ENCODE measurements at places on chromosomes 6 and 20.

- DNase-seq = no peak
Observed at GRCh38 chr6:41161851-41162552, 914 bp downstream of the TREM2 start.

GRCh38 chr20:34978092-34978744 is 22.6 kb downstream of the MYH7B start:
- no peak for DNase-seq

GRCh38 chr6:88914895-88915598 is 48.4 kb downstream of the RNGTT start:
- DNase-seq = no peak

GRCh38 chr6:43075670-43076463 is at the start of gene PTK7:
Gene PTK7 (plus strand): TSS chr6:43076314. CDS start chr6:43076489, 175 bp downstream.
- DNase-seq = peak; percentile 73

- no peak for DNase-seq
Observed at GRCh38 chr6:82084324-82084920, 163.1 kb downstream of the IBTK start.

GRCh38 chr20:41391587-41392001 is 25.0 kb upstream of the EMILIN3 start:
- no peak for DNase-seq

- no peak for DNase-seq
Observed at GRCh38 chr6:347951-348859, 43.3 kb upstream of the IRF4 start.

DNA sequence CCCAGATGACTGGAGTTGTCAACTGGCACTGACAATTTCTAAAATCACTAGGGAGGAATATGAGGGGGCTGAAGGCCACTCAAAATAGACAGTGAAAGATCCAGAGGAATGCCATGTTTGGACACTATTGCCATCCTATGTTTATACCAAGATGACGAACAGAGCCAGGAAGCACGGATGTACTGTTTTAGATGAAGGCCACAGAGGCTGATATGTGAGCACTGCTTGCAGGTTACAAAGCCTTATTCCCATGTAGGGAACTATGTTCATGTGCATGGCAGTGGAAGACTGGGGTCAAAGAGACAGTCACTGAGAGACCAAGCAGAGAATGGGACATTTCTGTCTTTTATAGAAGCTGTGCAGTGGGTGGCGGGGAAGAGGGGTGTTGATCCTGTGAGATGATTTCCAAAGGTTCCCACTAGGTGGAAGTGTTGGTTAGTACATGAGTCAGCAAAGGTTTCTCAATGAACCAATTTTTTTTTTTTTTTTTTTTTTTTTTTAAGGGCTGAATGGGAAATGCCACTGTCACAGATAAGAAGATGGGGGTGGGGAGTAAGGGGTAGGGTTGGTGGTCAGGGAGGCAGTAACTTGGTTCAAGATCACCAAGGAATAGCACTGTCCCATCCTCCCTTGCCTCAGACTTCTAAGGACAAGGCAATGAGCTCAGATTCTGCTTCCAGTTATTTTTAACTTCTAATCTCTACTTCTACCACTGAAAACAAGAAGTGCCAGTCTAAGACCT is 46.7 kb upstream of the MOCS1 start:
- peak; percentile 56 for DNase-seq

GRCh38 chr20:18009116-18009515 is 40.3 kb downstream of the MGME1 start:
- no peak for DNase-seq

- no peak for DNase-seq
Observed at GRCh38 chr6:6599468-6599873, 11.0 kb downstream of the LY86 start.

GRCh38 chr6:157879034-157879872 is 56.2 kb downstream of the SNX9 start:
- DNase-seq = no peak

DNA sequence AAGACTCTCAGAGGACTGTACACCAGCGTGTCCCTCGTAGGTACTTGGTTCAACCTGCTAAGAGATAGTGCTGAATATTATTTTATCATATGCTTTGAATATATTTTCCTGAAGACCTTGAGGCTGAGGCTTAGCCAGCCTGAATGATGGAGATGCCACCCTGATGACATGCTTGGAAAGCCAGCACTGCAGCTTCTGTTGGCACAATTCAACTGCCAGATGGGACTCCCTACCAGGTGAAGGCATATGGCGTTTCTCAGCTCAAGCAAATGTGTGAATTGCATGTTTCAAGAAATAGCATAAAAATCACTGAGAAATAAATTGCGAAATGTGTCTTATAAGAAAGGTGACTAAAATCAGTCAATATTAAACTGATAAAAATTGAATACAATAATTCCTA is 228.1 kb upstream of the CST7 start:
- DNase-seq = no peak

GRCh38 chr20:8994045-8994444 is 74.8 kb upstream of the PLCB4 start:
- DNase-seq = no peak

- no peak for DNase-seq
Observed at GRCh38 chr6:13527671-13528056, 40.3 kb upstream of the GFOD1 start.

DNA sequence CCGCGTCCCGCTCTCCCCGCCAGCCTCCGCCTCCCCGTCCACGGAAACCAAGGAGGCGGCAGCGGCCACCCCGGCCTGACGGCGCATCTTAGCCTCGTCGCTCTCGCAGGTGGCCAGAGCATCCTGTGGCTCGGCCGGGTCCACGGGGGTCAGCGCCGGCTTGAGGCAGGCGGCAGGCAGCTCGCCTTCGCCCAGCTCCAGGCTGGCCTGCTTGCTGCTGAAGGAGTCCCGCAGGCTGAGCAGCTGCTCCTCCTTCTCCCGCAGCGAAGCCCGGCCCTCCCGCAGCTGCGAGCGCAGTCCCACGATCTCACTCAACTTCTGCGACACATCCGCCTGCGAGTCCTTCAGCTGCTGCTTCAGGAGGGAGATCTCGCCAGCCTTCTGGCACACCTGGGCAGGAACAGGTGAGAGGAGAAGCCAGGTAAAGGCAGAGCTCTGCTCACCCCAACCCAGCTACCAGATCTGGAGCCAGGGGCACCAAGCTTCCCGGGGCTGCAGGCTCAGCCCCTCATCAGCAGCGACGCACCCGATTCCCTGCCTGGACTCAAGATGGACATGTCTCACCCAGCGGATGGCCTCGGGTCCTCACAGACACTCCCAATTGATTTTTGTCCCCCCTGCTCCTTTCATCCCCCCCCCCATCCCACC is 5.2 kb upstream of the FASTKD5 start:
- no peak for DNase-seq

DNA sequence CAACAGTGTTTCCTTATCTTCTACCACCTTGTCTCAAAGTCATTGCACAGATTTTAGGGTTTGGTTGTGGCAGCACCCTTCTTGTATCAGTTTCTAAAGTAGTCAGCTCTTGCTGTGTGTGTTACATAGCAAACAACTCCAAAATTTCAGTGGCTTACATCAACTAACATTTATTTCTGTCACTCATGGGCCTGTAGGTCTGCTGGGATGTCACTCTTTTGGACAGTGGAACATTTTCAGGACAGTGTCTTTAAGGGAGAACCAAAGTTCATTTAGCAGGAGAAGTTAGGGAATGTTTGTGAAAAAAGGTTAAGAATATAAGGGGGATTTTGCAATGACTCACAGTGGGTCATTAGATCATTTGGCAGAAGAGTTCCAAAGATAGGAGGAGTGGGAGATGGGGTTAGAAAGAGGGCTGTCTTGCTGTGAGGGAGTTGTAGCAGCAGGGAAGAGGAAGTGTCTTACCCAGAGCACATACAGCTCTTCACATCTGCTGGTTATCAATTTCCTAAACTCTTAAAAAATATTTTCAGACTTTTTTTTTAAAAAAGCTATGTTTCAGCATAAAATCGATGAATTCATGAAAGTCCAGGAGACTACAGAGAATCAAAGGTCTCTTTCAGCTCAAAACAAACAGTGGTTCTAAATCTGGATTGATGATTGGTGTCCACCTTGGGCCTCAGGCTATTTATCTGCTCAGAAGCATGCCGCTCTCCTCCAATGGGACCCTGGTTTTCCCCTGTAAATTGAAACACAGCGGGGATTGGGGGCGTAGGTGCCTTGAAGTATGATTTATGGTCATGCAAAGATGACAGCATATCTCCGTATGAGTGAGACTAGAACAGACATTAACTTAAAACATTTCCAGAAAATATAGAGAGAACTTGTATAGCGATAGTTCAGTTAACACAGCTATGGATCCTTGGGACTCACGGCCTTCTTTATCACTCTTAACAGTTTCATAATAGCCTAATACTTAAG is 117.3 kb downstream of the B3GAT2 start:
- DNase-seq = no peak

DNA sequence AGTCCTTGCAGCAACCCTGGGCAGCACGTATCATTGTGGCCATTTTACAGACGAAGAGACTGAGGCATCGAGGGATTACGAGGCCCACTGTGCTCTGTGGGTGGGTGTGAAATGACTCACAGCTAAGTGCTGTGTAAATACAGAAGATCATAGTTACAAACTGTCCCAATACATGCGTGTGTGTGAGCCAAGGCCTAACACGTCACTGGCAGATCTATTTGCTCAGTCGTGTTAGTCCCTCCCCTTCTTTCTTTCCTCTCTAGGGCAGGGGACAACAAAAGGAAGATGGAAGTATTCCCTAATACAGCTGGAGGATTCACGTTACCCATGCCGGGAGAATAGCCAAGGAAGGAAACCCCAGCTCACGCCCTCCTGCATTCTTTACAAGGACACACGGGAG is 175.9 kb downstream of the CDC5L start:
- no peak for DNase-seq

- DNase-seq = no peak
Observed at GRCh38 chr6:76862936-76863335, 600.4 kb downstream of the HTR1B start.

- DNase-seq = peak; percentile 78
Observed at GRCh38 chr20:57685146-57685758, 24.6 kb downstream of the PMEPA1 start.

DNA sequence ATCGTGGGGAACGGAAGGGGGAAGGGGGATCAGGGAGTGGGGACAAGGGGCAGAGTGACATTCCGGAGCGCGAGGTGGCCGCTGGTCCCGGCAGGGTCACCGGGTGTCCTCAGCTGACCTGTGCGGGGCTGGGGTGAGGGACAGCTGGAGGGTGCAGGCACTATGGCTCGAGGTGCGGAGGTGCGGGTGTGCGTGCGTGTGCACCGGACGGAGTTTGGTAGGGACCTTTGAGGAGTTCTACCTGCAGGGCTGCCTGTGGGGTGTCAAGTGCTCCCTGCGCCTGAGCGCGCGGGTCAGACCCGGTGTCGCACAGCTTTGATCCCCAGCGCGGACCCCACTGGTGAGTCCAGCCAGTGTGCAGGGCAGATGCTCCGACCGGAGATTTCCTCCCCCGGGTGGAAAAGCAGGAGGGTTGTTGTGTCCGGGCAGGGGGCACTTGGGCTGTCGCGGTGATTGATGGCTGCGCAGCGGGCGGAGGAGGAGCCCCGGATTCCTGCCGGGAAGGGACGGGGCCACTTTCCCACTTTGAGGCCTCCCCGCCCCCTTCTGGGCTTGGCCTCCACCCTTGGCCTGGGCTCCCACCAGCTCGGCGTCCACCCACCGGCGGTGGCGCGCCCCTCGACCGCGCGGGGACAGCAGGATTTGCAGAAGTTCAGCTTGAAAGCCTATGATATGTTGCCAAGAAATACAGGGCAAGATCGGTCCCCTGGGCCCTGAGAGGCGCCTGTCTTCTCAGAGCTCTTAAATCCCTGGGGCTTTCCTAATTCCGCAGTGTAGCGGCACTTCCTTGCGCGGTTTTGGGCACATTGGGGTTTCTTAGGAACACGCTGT is 658 bp downstream of the RIN2 start:
- DNase-seq = no peak

GRCh38 chr6:33817489-33817888 is 13.7 kb upstream of the MLN start:
- no peak for DNase-seq

GRCh38 chr6:72149715-72150114 is 263.4 kb downstream of the RIMS1 start:
- DNase-seq = no peak

DNA sequence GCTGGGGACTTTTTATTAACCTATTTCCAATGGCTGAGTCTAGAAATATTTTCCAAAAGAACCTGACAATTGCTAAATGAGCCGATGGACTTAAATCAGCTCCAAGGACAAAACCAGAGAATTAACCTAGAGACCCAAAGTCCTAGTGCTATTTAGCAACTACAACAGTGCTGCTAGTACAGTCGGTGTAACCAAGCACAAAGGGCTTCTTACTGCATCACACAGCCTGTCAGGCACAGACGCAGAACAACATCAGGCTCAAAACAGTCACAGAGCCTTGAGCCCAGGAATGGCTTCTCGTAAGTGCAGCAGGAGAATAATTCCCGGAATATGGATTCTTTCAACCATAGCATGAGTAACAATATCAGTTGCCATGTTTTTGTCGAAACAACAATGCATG is 70.0 kb downstream of the GFOD1 start:
- DNase-seq = no peak

GRCh38 chr6:80325742-80326141 is 219.3 kb downstream of the BCKDHB start:
- DNase-seq = no peak

GRCh38 chr6:138455746-138456400 is 43.4 kb downstream of the NHSL1 start:
- DNase-seq = peak; percentile 61

- no peak for DNase-seq
Observed at GRCh38 chr6:80637312-80637711, 530.8 kb downstream of the BCKDHB start.

GRCh38 chr20:53961527-53961926 is 108.9 kb downstream of the BCAS1 start:
- no peak for DNase-seq

DNA sequence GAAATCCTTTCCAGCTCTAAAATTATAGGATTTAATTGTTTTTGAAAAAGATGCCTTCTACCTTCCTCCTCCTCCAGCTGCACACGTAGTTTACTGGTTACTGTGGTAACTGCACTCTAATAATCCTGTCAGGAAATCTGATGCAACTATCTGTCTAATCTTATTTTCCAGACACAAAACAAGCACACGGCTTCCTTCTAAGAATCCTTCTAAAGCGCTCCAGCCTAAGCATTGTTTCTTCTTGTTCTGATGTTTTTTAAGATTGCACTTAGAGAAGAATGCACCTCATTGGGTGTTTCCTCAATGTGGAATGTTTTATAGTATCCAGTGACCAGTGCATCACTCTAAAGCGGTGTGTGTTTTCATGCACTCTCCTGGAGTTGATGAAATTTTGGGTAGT is 63.6 kb downstream of the CARMIL1 start:
- DNase-seq = no peak

DNA sequence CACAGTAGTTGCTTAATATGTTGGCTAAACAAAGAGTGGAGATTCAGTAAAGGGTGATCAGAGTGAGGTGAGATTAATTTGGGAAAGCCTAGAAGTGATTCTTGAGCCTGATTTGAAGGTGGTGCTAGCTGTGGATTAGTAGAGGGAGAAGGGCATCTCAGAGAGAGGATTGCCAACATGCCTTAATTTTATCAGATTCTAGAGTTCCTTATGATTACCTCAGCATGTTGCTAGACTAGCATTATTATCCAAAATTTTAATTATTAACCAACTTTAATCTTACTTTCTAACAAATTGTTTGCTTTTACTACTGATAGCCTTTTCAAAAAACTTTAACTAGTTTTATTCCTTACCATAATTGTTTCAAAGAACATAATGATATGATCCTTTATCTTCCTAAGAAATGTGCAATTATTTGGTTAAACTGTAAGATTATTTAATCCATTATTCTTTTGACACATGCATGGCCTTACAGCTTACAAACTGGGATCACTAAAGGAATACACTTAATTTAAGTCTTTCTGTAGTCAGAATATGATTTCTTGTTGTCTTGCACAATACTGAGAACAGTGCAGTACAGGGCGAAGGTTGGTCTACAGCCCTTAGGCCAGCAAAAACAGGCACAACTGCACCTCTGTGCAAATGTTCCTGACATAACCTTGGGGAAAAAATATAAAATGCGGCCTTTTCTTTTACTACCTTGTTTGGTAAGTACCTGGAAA is 88.9 kb downstream of the SLC16A10 start:
- DNase-seq = no peak
